ENCODE measurements at places on chromosomes 1 and 21. TPM values are rescaled to one million over a fixed set of nuclear protein-coding genes. Genes with fewer than 3 reads are reported as not detected.

Gene NOS1AP
- 4.9 TPM for total RNA-seq

GRCh38 chr1:147824798-147825197 is 64.4 kb upstream of the GJA5 start:
- no peak for DNase-seq

- no peak for DNase-seq
These were observed at the start of gene ERVH48-1 for GRCh38 chr21:42925114-42925926. ERVH48-1 (minus strand) TSS chr21:42925630; CDS start chr21:42919006, 6,624 bp downstream.

GRCh38 chr1:110615548-110616130 is 9.5 kb upstream of the KCNA2 start:
- DNase-seq: peak; percentile 75

Measured in frontal cortex (tissue), 4 donors.